ENCODE measurements at places on chromosomes 11 and 22.

- H3K4me1 ChIP-seq = peaks cover 27% of the 10 kb centered on the region
- no peaks in the 10 kb centered on the region for H3K27me3 ChIP-seq
Measured at GRCh38 chr11:76799066-76799804, 16.1 kb downstream of the TSKU start.

GRCh38 chr11:97087419-97087818 is 697.6 kb downstream of the JRKL start:
- no peaks in the 10 kb centered on the region for H3K4me1 ChIP-seq
- no peaks in the 10 kb centered on the region for H3K27me3 ChIP-seq
- no peak overlapping the region for H3K4me3 ChIP-seq
- H3K36me3 ChIP-seq = no peaks in the 10 kb centered on the region
- no peak overlapping the region for H3K27ac ChIP-seq

DNA sequence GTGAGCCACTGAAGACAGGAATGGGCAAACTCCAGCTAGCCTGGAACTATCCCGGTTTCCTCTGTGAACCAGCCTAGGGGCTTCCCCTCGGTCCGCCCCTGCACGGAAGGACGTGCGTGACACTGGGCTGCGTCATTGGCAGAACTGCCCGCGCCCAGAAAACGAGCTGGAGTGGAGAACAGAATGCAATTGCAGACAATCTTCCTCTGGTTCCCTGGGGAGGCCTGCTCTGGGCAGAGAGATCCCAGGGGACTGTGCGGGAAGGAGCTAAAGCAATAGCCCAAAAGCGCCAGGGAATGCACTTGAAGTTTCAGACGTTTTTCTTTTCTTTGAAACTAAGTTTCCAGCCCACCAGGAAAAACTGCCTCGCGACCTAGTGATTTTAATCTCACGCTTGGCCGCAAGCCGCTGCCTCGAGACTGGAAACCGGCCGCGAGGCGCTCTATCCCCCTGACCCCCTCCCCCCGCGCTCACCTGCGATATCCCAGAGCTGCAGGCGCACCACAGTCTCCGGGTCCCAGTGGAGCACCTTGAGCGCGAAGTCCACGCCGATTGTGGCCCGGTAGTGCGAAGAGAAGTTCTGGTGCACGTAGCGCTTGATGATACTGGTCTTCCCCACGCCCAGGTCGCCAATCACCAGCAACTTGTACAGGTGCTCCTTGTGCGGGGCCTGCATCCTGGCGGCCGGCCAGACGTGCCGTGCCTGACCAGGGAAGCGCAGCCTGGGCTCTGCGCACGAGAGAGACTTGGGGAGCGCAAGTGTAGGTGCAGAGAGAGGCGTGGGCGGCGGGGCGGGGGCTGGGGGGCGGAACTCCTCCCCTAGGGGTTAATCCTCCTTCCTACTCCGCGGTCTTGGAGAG is at the start of gene RAB38:
Gene RAB38, minus strand, starts transcription at position 735 of the 860 bp plus-strand sequence. Its CDS starts 59 bp downstream, at position 676.
- peak within 1 kb of the TSS; percentile 67 for H3K4me3 ChIP-seq
- DNase-seq = no peak
- no peaks in the 10 kb centered on the region for H3K36me3 ChIP-seq
- H3K27ac ChIP-seq = peak within 1 kb of the TSS; percentile 93
- no peaks in the 10 kb centered on the region for H3K27me3 ChIP-seq

DNA sequence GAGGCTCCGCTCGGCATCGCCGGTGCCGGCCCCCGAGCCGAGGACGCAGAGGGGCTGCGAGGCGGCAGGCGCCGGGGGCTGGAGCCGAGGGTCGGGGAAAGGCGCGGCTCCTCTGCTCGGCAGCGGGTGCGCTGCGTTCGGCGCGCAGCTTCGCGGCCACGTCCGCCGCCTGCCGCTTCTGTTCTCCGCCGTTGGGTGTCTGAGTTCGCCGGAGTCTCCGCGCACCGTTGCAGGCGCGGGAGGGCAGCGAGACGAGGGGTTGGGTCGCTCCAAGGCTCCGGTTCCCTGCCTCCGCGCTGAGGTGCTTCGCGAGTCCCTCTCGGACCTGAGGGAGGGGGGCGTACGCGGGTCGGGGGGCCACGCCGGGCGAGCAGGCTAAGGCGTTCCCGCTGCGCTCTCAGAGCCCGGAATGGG is 347 bp downstream of the MN1 start:
- H3K27ac ChIP-seq = peak overlapping the region; percentile 80
- peaks cover 28% of the 10 kb centered on the region for H3K36me3 ChIP-seq
- peaks cover 26% of the 10 kb centered on the region for H3K4me1 ChIP-seq
- DNase-seq = no peak

DNA sequence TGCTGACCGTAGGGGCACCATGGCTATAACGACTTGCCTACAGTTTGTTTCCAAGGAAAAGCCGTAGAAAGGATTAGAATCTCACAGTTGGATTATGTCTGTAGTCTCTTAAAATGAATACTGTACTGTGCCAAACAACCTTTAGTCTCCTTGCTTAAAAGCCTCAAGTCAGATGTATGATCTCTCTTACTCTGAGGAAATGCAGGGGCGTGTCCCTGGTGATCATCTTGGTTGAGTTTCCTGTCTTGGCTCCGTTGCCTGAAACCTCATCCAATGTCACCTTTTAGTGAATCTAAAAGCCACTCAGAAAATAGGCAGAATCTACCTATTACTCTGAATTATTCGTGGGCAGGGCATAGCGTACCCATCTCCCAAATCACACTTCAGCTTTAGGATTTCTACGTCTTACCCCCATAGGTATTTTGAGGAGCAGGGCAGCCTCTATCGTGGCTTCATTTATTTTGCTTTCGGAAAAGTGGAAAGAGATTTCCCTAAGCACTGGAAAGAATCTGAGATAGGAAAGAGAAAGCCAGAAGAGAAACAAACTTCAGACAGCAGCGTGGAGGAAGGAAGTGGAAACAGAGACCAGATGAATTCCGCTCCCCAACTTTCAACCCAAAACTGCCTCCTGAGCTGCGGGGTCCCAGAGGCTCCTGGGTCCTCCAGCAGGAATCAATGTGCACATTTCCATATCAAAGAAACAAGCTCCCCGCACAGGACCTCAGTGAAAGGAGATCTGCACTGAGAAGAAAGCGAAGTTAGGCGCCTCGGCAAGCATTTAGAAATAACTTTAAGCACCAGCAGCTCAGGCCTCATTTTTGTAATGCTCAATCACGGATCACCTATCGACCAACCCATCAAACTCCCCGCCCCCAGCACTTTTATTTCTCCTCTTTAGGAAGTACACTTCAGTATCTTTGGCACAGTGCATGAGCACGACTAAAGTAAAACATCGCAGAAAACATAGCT is 245.8 kb downstream of the ETS1 start:
- no peak overlapping the region for H3K4me3 ChIP-seq
- peak overlapping the region; percentile 37 for H3K27ac ChIP-seq
- no peaks in the 10 kb centered on the region for H3K4me1 ChIP-seq

- no peak for DNase-seq
- H3K27ac ChIP-seq = peak overlapping the region; percentile 40
- peaks cover 19% of the 10 kb centered on the region for H3K4me1 ChIP-seq
- no peak overlapping the region for H3K4me3 ChIP-seq
Measured at GRCh38 chr11:132125988-132126871, 755.8 kb downstream of the NTM start.

- peaks cover 29% of the 10 kb centered on the region for H3K27me3 ChIP-seq
- H3K4me3 ChIP-seq = no peak overlapping the region
- no peak for DNase-seq
- H3K36me3 ChIP-seq = no peaks in the 10 kb centered on the region
Measured at GRCh38 chr22:50727678-50728522, 10.1 kb upstream of the ACR start.

DNA sequence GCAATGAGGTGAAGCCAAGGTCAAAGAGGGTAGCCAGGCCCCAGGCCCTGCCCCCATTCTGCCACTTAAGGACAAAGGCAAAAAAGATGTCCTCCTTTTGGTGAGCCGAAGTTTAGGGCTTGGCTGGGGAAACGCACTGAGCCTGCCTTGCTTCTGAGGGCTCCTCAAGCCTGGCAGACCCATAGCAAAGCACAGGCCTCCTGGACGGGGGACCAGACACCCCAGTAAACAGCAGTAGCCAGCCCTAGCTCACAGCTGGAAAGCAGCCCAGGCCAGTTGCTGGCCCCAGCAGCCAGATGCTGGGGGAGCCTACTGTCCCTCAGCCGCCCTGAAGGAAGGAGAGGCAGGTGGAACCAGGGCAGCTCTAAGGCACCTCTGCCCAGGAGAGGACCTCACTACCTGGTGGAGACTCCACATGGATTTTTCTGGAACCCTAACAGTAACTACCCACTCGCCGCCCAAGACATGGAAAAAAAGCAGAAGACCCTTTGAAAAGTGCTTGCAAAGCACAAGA is 3.8 kb upstream of the PYGM start:
- H3K27me3 ChIP-seq = no peaks in the 10 kb centered on the region
- peak overlapping the region; percentile 59 for H3K27ac ChIP-seq
- H3K36me3 ChIP-seq = peaks cover 55% of the 10 kb centered on the region
- peaks cover 25% of the 10 kb centered on the region for H3K4me1 ChIP-seq

DNA sequence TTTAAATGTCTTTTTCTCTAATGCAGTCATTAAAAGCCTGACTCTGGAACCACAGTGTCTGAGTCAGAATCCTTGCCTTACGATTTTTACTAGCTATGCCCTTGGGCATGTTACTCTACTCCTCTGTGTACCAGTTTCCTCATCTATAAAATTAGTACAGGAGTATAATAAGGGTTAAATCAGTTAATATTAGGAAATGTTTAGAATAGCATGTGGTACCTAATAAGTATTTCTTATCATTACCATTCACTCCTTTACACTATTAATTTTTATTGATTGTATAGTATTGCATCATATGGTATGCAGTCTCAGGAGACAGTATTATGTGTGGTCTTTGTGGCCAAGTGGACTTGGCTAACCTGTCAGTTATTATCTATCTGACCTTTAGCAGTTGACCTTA is 68.2 kb downstream of the METTL15 start:
- no peaks in the 10 kb centered on the region for H3K36me3 ChIP-seq
- H3K27me3 ChIP-seq = no peaks in the 10 kb centered on the region
- no peaks in the 10 kb centered on the region for H3K4me1 ChIP-seq
- H3K27ac ChIP-seq = no peak overlapping the region

Data from esophagus squamous epithelium (tissue), 5 donors.